Stomach (tissue), 19 donors: ENCODE measurements at places on chromosomes 1 and 21.

DNA sequence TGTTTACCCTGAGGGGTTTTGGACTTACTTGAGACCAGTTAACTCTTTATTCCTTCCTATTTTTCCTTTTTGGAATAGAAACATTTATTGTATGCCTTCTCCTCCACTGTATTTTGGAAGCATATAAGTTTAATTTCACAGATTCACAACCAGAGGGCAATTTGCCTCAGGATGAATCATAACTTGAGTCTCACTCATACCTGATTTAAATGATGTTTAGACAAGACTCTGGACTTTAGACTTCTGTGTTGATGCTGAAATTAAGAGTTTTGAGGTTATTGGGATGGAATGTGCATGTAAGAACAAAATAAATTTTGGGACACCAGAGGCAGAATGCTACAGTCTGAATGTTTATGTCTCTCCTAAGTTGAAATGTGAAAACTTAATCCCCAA, 7.1 kb upstream of the ADAM30 start:
- no peaks in the 10 kb centered on the region for H3K36me3 ChIP-seq
- DNase-seq = no peak
- no peaks in the 10 kb centered on the region for H3K27me3 ChIP-seq
- no peak overlapping the region for H3K27ac ChIP-seq
- H3K4me3 ChIP-seq = no peak overlapping the region

DNA sequence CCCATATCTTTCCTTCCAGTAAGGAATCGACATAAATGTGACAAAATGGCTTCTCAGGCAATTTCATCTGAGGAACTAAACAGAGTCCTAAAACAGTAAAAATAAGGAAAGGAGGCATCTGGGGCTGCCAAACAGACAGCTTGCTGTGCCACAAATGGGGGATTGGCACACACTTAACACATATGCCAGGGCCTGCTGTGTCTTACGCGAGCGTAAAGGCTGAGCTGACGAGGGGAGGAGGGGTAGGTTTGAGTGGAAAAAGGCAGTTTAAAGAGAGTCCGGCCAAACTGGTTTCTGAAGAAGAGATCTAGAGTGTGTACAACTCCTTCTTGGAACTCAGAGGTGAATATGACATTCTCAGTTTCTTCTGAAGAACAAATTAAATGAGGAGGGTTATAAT, 244.1 kb upstream of the MAP1LC3C start:
- H3K36me3 ChIP-seq = no peaks in the 10 kb centered on the region
- no peaks in the 10 kb centered on the region for H3K4me1 ChIP-seq

- peak overlapping the region; percentile 73 for H3K27ac ChIP-seq
- DNase-seq = no peak
- peaks cover 85% of the 10 kb centered on the region for H3K36me3 ChIP-seq
- H3K4me1 ChIP-seq = peaks cover 54% of the 10 kb centered on the region
- no peaks in the 10 kb centered on the region for H3K27me3 ChIP-seq
These were observed 21.1 kb downstream of the INTS3 start for GRCh38 chr1:153748903-153749302.

- peaks cover 12% of the 10 kb centered on the region for H3K36me3 ChIP-seq
- no peak overlapping the region for H3K27ac ChIP-seq
- DNase-seq = no peak
These were observed 44.8 kb downstream of the TMCC2 start for GRCh38 chr1:205272536-205272935.

DNA sequence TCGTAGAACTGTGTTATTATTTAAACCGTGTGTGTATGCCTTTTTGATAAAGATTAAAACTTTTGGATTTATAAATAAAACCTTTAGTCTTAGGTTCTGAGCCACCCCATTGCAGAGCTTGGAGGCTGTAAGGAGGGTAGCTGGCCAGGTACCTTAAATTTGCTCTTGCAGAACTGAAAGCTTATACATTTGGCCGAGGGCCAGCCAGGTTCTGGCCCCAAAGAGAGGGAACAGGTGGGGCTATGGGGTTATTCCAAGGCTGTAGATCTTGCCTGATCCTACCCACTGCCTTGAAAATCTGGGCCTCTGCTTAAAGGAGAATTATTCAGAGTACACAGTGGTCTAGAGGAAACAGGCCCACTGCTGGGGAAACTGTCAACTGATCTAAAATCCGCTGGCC, 59.6 kb downstream of the CAMK2N1 start:
- no peaks in the 10 kb centered on the region for H3K4me1 ChIP-seq
- no peaks in the 10 kb centered on the region for H3K36me3 ChIP-seq
- peaks cover 28% of the 10 kb centered on the region for H3K27me3 ChIP-seq
- no peak overlapping the region for H3K4me3 ChIP-seq
- no peak overlapping the region for H3K27ac ChIP-seq

GRCh38 chr1:201877877-201878401, 10.8 kb upstream of the SHISA4 start:
- H3K36me3 ChIP-seq = peaks cover 21% of the 10 kb centered on the region
- H3K4me3 ChIP-seq = no peak overlapping the region
- peaks cover 11% of the 10 kb centered on the region for H3K4me1 ChIP-seq
- DNase-seq = peak; percentile 73
